Activated gamma-delta T cell treated with Interleukin-2 at 50 U/mL for 16 hours (primary cell): ENCODE measurements at places on chromosomes 13 and 19.

DNA sequence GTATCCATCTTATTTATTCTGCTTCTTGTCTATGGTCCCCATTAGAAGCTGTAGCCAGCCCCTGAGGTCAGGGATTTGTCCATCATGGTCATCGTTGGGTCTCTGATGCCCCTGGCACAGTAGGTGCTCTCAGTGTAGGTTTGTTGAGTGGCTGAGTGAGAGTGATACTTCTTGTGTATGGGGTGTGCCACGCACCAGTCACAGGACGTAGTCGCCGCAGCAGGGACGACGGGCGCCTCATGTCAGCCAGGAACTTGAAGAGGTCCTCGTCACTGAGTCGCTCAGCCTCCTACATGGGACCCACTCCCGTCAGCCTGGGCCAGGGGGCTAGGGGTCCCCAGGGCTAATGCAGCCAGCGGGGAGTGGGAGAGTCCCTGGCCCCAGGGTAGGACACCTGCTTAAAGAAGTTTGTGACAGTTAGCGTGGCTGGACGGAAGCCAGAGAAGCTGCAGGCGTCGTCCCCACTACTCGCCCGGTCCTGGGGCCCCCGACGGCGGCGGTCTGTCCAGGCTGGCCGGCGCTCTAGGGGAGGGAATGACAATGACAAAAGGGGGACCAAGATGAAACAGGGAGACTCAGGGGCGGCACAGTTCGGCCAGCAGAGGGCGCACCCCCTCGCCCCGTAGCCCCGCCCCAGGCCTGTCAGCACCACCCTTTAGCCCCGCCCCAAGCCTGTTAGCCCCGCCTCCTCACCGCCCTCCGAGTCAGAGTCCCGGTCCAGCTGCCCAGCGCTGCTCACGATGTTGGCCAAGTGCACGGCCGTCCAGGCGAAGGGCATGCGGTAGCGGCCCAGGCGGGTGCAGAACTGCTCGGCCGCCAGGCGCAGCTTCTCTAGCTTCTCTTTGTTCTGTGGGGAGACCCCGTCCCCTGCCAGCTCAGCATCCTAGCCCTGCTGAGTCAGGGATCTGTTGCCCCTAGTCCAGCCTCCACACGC, 3.7 kb downstream of the ANGPTL8 start:
- peak; percentile 83 for DNase-seq

GRCh38 chr19:28553764-28554163, 659.2 kb downstream of the UQCRFS1 start:
- no peak for DNase-seq

DNA sequence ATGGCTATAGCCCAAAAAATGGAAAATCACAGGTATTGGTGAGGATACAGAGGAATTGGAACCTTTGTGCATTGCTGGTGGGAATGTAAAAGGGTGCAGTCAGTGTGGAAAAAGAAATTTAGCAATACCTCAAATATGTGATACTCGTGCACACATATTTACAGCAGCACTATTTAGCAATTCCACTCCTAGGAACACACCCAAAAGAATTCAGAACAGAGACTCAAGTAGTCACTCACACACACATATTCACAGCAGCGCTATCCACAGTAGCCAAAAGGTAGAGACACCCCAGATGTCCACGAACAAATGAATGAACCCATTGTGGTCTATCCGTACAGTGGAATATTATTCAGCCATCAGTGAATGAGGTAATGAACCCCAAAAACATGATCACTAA, 114.0 kb downstream of the COL4A2 start:
- no peak for DNase-seq

GRCh38 chr13:50277127-50277526, 261.9 kb downstream of the KCNRG start:
- DNase-seq = no peak

GRCh38 chr13:46896341-46897137, at the start of gene HTR2A:
Gene HTR2A, minus strand, starts transcription at chr13:46897053. Its CDS starts 1,147 bp downstream, at chr13:46895906.
- DNase-seq = no peak

DNA sequence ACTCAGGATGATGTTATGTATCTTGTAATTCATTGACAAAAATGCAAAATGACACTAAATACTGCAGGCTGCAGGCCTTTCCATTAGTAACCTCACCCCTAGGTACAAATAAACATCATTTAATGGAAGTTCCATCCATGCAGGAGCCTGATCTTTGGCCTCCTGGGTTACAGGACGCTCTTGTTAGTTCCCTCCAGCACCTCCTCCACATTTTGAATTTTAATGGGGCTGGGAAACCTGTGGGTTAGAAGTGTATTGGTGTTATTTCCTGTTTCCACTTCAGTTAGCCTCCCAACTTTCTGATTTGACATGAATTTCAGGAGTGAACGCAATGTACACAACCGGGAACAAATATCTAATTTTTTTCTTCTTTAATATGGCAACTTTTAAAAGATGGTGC, 237.1 kb upstream of the ARGLU1 start:
- DNase-seq = no peak

GRCh38 chr19:48518207-48518606, 6.6 kb upstream of the LMTK3 start:
- DNase-seq = no peak
